Lung (tissue), 17 donors: ENCODE measurements at places on chromosomes 1 and 21. TPM values are rescaled to one million over a fixed set of nuclear protein-coding genes. Genes with fewer than 3 reads are reported as not detected.

DNA sequence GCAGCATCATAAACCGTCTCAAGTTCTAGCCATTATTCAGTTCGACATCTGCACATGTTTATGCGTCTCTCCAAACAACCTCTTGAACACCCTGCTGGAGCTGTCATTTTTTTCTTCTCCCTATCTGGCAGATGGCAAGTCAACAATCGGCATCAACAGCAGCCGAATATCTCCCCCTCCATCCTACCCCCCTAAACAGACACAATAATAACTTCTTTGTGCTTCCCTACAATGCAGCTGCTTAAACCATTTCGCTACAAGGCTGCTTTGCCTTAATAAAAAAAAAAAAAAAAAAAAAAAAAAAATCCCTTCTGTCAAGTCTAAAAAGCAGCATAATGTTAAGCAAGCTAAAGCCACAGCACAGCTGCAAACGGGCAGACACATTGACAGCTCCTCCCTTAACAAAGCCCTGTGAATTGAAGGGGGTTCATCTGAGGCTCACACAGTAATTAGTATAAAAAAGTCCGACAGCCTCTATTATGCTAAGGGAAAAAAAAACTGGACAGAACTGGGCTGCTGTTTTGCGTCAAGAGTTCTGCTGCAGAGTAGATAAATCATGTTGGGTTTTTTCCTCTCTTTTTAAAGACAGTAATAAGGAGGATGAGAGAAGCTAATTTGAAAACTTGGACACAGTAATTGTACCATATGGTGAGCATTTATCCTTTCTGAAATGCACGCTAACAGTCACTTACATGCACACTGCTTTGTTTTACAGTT is 136.4 kb downstream of the AKT3 start:
- peak; percentile 86 for DNase-seq
- no peaks in the 10 kb centered on the region for H3K36me3 ChIP-seq
- no peak overlapping the region for H3K27ac ChIP-seq
- H3K4me3 ChIP-seq: no peak overlapping the region
- no peaks in the 10 kb centered on the region for H3K27me3 ChIP-seq

- H3K36me3 ChIP-seq: no peaks in the 10 kb centered on the region
- no peak overlapping the region for H3K4me3 ChIP-seq
- DNase-seq: no peak
- no peaks in the 10 kb centered on the region for H3K27me3 ChIP-seq
- no peak overlapping the region for H3K27ac ChIP-seq
Measured at GRCh38 chr1:205965036-205965884, 22.0 kb upstream of the SLC26A9 start.

DNA sequence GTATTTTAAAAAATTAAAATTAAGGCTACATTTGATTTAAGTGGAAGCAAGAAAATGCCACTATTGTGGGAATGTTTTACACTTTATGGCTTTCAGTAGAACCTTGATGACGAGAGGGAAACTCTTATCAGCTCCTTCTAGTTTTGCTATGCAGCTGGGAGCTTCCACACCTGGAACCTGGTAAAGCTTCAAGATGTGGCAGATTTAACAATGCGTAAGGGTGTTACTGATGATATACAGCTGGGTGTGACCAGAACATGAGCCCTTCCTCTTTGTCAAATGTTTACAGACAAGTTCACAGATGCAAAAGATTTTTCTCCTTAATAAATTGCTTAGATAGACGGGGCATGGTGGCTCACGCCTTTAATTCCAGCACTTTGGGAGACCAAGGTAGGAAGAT is 20.3 kb downstream of the TTC13 start:
- no peak for DNase-seq
- H3K4me3 ChIP-seq: no peak overlapping the region
- H3K36me3 ChIP-seq: peaks cover 20% of the 10 kb centered on the region
- no peaks in the 10 kb centered on the region for H3K4me1 ChIP-seq
- H3K27ac ChIP-seq: no peak overlapping the region
- H3K27me3 ChIP-seq: no peaks in the 10 kb centered on the region

DNA sequence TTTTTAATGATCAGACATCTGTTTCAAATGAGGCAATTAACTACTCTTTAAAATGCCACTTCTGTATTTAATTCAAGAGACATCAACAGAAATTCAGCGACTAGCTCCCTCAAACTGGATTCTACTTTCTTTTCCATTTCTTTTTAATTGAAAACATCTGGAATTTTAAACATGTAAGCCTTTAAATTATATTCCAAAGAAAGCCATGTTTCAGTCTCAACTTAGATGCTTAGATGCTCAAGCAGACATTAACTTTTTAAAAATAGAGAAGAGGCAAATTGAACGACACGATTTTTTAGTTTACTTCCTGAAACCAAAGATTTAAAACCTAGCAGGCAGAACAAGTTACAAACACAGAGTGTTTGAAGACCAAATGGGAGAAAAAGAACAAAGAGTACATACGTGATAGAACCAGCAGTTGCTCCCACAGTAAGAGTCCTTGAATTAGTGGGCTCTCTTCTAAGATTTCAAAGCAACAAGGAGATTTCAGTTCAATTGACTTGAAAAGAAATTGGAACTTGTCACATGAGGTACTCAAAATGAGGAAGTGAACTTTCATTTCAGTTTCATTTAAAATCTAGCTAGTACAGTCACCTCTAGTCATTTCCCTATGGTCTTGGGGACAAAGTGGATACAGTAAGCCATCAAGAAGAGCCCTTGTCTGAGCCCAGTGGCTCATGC is at the start of gene CTSS:
TSS of gene CTSS (minus strand) at position 483 of the 681 bp plus-strand sequence. CDS start 1,015 bp downstream, outside the sequence.
- DNase-seq: peak; percentile 45
- no peak within 1 kb of the TSS for H3K27ac ChIP-seq
- H3K4me3 ChIP-seq: no peak within 1 kb of the TSS
- H3K36me3 ChIP-seq: no peaks in the 10 kb centered on the region
- no peaks in the 10 kb centered on the region for H3K27me3 ChIP-seq
- peaks cover 8% of the 10 kb centered on the region for H3K4me1 ChIP-seq

DNA sequence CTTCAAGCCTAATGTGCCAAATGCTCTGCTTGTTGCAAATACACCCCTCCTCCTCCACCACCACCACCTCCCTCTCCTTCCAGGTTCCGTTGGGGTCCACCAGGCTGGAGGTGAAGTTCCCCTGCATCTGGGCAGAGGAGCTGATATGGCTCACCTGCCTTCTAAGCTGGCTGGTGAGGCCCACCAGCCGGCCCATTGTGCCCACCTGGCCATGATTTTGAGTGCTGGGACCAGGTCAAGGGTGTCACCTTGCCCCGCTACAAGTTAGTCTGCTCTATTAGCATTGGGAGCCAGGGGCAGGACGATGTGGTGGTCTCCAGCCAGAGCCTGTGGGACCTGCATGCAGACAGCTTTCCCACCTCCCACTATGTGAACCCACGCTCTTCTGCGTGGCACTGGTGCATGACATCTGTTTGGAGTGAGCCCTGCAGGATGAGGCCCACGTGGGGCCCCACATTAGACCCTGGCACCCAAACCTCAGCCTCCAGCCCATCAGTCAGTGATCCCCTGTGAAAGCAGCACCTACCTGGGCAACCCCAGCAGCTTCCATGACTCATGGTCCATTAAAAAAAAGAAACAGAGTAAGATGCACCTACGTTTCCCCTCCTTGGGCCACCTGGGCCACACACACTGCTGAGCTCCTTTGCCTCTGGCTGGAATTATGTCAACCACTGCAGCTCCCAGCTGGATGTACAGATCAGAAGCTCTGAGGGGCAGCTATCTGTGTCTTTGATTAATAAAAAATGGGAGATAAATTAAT is 15.6 kb upstream of the CDCP2 start:
- H3K4me3 ChIP-seq: no peak overlapping the region

The ALX3 gene
- total RNA-seq: not detected

GRCh38 chr1:156748670-156749418 is 2.6 kb downstream of the HDGF start:
- H3K4me1 ChIP-seq: peaks cover 52% of the 10 kb centered on the region
- H3K27ac ChIP-seq: peak overlapping the region; percentile 93
- H3K36me3 ChIP-seq: peaks cover 12% of the 10 kb centered on the region

GRCh38 chr1:190491404-190491803 is 13.7 kb upstream of the BRINP3 start:
- no peaks in the 10 kb centered on the region for H3K4me1 ChIP-seq
- no peaks in the 10 kb centered on the region for H3K36me3 ChIP-seq
- H3K27me3 ChIP-seq: no peaks in the 10 kb centered on the region
- H3K27ac ChIP-seq: no peak overlapping the region
- no peak overlapping the region for H3K4me3 ChIP-seq

GRCh38 chr1:78640462-78640861 is 9.2 kb upstream of the IFI44 start:
- H3K27ac ChIP-seq: no peak overlapping the region
- H3K4me1 ChIP-seq: peaks cover 2% of the 10 kb centered on the region
- no peak for DNase-seq

DNA sequence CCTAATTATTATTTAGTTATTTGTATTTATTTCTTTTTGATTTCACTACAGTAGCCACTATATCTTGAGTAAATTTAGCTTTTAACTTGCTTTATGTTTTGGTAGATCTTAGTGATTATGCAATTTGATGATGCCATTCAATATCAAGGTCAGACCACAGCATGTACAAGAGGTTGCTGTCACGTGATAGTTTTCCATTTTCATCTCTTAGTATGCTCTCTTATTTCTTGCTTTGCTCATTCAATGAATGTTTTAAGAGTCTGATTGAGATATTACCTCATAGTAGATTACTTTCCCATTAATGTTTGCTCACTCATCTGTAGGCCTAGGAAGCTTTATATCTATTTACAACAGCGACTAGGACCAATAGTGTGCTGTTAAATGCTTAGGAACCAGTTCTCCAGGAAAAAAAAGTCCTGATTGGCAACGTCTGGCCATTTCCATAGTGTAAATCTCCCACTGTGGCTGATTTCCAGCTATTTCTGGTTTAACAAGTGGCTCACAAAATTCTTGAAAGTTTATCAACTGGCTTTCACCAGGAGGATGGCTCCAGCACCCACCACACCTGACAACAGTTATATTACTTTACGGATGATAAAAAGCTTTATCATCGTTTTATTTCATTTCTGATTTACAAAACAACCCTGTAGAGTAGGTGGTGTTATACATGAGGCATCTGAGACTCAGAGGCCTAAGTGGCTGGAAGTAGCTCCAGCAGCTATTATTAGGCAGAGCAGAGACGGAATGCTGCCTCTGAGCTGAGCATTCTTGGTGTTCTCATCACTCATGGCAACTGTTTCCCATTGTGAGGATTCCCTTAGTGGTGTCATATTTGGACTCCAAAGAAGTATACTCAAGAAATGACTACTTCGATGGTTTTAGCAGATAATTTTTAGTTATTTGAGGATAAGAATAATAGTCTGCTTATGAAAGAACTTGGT is 235.2 kb downstream of the DISC1 start:
- no peaks in the 10 kb centered on the region for H3K36me3 ChIP-seq
- no peaks in the 10 kb centered on the region for H3K27me3 ChIP-seq
- peak; percentile 23 for DNase-seq
- no peak overlapping the region for H3K27ac ChIP-seq
- peaks cover 2% of the 10 kb centered on the region for H3K4me1 ChIP-seq
- no peak overlapping the region for H3K4me3 ChIP-seq

The PRCC gene
- 52.7 TPM for total RNA-seq

DNA sequence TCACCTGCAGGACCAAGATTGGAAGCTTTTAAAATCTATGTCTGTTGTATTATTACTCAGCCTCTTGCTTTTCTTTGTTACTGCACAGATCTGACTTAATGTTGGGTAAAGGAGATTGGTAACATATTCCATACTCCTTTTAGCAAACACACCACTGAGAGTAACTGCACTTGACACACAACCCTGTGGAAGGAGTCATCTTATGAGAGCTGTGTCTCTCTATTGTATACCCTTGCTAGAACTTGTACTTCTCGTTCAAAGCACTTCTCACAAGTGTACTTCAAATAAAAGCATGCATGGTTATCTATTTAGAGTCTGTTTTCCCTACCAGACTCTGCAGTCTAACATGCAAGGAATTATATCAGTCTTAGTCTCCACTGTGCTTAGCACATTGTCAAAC is 813.4 kb downstream of the ADGRL2 start:
- H3K4me3 ChIP-seq: no peak overlapping the region
- H3K27ac ChIP-seq: no peak overlapping the region
- no peaks in the 10 kb centered on the region for H3K4me1 ChIP-seq
- H3K36me3 ChIP-seq: no peaks in the 10 kb centered on the region
- DNase-seq: no peak
- peaks cover 6% of the 10 kb centered on the region for H3K27me3 ChIP-seq

- H3K27me3 ChIP-seq: no peaks in the 10 kb centered on the region
- H3K4me1 ChIP-seq: peaks cover 5% of the 10 kb centered on the region
- H3K4me3 ChIP-seq: no peak overlapping the region
- no peak overlapping the region for H3K27ac ChIP-seq
Measured at GRCh38 chr21:14591882-14592281, 45.8 kb upstream of the SAMSN1 start.

The SAMD11 gene
- total RNA-seq: 26.3 TPM

DNA sequence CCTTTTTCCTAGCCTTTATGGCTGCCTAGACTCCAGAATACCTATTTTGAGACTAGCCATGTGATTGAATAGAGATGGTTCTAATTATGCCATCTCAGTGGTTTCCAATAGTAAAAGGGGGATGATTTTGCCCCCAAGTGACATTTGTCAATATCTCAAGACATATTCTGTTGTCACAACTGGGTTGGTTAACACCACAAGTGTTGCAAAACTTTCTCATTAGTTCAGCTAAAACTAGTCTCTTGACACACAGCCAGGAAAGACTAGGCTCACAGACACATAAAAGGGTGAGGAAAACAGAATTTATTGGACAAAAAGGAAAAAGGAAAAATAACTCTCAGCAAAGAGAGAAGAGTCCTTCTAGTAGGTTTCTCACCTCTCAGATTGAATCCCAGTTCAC is 39.9 kb upstream of the GBP5 start:
- no peak overlapping the region for H3K4me3 ChIP-seq
- no peak for DNase-seq
- H3K4me1 ChIP-seq: peaks cover 8% of the 10 kb centered on the region
- H3K36me3 ChIP-seq: no peaks in the 10 kb centered on the region
- no peaks in the 10 kb centered on the region for H3K27me3 ChIP-seq

The GPATCH2 gene
- total RNA-seq: 31.0 TPM

DNA sequence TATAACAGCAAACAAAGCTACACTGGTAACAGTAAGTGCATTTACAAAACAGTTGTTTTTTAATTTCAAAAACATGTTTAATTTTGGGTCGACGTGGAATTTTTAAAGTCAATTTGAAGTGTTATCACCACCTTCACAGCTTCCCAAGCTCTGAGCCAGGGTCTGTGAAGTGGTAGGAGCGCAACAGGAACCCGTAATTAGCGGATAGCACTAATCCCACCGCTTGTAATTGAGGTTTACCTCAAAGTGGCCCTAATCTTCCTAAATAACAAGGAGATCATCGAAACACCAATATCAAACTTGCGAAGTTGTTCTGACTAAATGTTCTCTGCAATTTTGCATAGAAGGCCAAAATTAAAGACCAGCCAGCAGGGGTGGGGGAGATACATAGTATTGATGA is 18.8 kb downstream of the LBR start:
- H3K27me3 ChIP-seq: no peaks in the 10 kb centered on the region
- H3K4me1 ChIP-seq: no peaks in the 10 kb centered on the region
- no peak overlapping the region for H3K27ac ChIP-seq
- DNase-seq: no peak

The RYR2 gene
- total RNA-seq: 2.9 TPM

DNA sequence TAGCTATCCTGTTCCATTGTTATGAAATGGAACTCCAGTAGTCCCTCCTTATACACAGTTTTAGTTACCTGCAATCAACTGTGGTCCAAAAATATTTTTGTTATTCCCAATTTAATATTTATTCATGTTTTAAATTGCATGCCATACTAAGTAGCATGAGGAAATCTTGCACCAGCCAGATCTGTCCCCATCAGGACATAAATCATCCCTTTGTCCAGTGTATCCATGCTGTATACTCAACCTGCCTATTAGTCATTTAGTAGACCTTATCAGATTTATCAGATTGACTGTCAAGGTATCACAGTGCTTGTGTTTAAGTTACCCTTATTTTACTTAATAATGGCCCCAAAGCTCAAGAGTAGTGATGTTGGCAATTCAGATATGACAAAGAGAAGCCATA is 207.9 kb upstream of the DMRTA2 start:
- H3K36me3 ChIP-seq: no peaks in the 10 kb centered on the region
- H3K27me3 ChIP-seq: no peaks in the 10 kb centered on the region
- DNase-seq: no peak
- H3K4me3 ChIP-seq: no peak overlapping the region
